ENCODE measurements at places on chromosomes 16 and 17. TPM values are rescaled to one million over a fixed set of nuclear protein-coding genes. Genes with fewer than 3 reads are reported as not detected.

GRCh38 chr17:59357219-59357697 is 25.8 kb downstream of the YPEL2 start:
- no peak for DNase-seq

DNA sequence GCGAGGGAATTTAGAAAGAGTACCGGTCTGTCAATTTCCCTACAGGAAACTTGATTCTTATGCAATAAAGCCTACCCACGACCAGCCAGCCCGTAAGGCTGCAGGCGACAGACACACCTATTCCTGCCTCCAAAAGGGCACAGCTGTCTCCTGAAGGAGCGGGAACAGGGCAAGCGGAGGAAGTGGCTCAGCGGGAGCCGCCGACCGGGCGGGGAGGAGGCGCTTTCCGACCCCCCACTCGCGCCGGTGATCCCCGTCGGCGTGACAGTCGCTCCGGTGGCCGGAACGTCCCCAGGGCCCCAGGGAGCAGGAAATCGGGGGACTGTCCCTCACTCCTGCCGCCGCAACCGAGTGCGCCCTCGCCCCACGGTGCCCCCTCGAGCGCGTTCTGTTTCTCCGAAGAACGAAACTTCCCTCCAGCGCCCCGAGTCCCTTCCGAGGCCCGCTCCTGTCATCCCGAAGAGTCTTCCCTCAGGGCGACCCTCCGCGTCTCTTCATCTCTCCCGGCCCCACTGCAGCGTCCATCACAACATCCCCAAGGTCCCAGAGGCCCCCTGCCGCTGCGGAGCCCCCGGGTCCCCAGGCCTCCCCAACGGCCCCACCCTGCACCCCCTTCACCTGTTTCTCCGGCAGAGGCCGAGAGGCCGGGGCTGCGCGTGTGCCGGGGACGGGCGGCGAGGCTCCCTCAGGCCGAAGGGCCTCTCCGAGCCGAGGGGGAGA is 421 bp downstream of the STAT3 start:
- DNase-seq: peak; percentile 48

DNA sequence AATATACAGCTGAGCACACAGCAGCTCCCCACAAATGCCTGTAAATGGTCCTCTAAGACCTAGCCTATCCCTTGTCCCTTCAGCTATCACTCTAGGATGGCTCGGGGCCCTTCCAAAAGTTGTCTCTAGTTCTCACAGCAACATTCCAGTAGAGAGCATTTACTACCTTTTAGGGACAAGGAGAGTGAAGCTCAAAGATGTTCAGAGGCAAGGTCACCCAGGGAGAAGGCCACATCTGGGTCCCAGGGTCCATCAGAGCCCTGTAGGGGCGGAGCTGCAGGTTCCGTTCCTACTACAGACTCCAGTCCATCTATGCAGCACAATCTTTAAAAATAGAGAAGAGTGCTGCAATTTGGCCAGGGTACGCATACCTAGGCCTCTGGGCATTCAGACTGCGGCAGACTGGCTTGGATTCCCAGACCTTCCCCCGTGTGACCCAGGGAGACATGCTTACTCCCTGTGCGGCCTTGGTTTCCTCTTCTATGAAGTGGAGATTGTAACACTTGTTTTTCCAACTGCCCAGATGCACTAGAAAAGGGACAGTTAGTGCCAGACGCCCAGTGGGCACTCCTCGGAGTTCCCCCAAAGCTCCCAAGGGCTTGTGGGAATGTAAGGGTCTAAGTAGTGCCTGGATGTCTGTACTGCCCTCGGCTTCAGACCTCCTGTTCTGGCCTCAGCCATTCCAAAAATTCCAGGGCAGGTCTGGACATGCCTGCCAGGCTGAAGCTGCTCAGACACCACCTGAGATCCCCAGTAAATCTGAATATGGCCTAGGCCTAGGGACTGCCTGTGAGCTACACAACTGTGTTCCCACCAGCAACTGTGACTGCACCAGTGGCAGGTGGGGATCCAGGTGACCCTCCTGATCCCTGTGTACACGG is 2.5 kb downstream of the SLC12A4 start:
- DNase-seq: no peak

DNA sequence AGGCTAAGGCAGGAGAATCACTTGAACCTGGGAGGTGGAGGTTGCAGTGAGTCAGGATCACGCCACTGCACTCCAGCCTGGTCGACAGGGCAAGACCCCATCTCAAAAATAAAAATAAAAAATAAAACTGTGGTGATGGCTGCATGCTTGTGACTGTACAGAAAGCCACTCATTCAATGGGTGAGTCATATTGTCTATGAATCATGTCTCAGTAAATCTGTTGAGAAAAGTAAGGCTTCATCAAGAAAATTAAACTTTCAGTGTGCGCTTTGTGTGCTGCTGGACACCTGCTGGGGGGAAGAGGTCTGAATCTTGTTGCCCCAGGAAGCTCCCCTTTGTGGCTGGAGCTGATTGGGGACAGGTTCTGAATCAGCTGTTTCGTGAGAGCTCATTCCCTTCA is 11.3 kb downstream of the NUBP1 start:
- no peak for DNase-seq

DNA sequence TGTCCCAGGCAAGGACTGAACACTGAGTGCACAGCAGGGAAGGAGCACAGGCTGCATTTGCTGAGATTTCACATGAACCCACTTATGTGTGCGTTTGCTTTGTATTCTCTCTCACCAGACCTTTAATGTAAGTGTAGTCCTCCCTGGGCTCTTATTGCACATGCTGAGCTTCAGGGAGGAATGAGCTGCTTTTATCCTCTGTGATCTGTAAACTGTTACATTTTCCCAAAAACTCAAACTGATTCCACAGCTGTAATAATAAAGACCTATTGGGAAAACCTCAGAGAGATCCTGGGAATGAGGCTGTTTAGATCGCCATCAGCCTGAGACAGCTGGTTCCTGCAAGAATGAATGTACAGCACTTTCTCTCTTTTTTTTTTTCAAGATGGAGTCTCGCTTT is 53.6 kb upstream of the ADORA2B start:
- DNase-seq: no peak

GPR142 gene
- total RNA-seq: not detected

SRL gene
- 0.37 TPM for total RNA-seq

DNA sequence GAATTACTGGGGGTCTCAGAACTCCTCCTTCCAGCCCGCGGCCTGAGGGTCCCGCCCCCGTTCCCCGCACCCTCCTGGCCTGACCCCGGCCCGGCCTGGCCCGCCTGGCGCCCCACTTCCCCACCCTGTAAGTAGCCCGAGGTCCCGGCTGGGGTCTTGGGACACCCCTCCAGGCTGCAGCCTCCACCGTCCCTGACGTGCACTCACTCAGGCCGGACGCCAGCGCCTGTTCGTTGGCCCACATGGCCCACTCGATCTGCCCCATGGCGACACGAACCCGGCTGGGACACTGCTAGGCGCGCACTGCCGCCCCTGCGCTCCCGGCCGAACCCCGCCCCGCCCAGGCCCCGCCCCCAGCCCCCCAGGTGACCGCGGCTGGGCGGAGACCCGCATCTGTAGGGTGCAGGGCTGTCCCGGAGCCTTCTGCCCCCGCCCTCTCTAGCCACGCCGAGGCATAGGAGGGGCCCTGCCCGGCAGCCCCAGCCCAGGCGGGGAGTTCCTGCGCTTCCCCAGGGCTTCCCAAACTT is at the start of gene CYBA:
Gene CYBA, minus strand, starts transcription at position 305 of the 527 bp plus-strand sequence. Its CDS starts 40 bp downstream, at position 265.
- DNase-seq: no peak

DNA sequence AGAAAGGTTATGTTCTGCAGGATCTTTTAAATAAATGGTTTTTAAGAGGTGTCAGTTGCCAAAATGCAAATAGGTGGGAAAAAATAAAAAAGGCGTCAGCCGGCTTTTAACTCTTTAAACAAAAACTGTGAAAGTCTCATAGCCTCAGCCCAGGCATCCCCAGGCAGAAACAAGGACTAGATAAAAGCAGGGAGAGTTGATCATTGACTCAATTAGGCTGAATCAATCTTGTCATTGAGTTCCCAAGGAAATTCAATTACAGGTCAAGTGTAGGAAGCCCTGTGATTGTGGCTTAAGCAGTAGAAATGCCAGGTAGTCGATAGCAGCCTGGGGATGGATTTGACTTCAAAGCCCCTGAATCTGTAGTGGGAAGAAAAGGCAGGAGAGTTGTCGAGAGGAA is 30.8 kb upstream of the GUCY2D start:
- no peak for DNase-seq

CA4 gene
- not detected for total RNA-seq

OR4D1 gene
- total RNA-seq: not detected

DNA sequence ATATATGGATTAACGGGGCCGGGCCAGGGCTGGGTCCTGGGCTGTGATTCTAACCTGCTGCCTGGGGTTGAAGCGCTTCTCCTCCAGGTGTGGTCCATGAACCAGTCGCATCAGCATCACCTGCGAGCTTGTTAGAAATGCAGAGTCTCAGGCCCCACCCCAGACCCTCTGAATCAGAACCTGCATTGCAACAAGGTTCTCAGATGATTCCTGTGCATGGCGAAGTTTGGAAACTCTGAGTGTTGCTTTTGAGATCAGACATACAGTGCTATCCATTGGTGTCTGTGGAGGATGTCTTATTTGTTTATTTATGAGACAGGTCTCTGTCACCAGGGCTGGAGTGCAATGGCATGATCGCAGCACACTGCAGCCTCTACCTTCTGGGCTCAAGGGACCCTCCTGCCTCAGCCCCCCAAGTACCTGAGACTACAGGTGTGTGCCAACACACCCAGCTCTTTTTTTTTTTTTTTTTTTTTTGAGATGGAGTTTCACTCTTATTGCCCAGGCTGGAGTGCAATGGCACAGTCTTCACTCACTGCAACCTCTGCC is 99.8 kb downstream of the PITPNC1 start:
- no peak for DNase-seq

- DNase-seq: no peak
Observed at GRCh38 chr17:70028978-70029767, 45.9 kb upstream of the KCNJ16 start.

LRRC37A gene
- 1.6 TPM for total RNA-seq

MT1G gene
- total RNA-seq: not detected

DNA sequence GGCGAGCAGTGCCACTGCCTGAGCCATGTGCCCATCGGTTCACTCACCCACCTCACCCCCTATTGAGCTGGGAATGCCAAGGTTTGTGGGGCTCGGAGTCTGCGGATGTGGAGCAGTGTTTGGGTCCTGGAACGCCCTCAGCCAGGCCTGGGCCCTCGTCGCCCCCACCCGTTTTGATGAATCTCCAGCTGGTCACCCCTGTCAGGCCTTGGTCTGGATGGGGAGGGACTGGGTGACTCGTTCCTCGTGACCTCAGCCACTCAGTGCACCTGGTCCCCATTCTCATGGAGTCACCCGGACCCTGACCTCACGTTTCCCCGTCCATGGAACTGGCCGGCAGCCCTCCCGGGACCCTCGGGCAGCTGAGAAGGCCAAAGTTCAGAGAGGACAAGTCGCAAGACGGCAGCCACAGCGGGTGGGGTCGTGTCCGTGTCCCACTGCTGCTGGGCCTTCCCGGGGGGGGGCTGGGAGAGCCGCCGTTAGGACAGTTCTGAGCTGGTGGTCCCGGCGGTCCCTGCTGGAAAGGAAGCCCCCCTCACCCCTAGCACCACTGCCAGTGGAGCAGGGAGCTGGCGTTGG is 23.2 kb downstream of the GSE1 start:
- DNase-seq: no peak

DNA sequence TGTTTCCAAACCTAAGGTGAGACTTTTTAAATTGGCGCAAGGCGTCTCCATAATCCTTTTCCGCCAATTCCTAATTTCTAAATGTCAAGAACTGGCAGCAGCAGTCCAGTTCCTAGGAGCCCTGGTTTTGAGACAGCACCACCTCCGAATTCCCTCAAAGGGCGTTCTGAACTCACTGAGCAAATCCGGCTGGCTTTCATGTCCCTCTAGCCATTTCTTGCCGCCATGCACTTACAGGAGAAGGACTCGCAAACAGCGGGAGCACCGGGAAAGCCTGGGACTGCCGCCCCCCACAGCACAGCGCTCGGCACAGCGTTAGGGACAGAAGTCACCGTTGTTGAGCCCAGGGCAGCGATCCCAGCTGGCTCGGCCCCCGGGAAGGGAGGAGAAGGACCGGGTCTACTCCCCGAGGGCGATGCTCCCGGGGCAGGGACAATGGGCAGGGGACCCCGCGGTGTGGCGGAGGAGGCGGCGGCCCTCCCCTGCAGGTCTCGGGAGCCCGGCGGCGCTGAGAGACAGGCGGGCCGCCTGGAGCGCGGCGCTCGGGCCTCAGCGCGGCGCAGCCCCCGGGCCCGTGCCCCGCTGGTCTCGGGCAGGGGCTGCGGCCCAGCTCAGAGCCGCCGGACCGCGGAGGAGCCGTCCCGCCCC is 545 bp downstream of the ARHGAP17 start:
- DNase-seq: peak; percentile 79

DNA sequence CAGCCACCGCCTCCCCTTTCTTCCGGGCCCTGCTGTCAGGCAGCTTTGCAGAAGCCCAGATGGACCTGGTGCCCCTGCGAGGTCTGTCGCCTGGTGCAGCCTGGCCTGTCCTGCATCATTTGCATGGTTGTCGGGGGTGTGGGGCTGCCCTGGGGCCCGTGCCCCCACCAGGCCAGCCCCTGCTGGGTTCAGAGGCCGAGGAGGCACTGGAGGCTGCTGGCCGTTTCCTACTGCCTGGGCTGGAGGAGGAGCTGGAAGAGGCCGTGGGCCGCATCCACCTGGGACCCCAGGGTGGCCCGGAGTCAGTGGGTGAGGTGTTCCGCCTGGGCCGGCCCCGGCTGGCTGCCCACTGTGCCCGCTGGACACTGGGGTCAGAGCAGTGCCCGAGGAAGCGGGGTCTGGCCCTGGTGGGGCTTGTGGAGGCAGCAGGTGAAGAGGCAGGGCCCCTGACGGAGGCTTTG is 5.5 kb upstream of the TGFB1I1 start:
- DNase-seq: no peak

DNA sequence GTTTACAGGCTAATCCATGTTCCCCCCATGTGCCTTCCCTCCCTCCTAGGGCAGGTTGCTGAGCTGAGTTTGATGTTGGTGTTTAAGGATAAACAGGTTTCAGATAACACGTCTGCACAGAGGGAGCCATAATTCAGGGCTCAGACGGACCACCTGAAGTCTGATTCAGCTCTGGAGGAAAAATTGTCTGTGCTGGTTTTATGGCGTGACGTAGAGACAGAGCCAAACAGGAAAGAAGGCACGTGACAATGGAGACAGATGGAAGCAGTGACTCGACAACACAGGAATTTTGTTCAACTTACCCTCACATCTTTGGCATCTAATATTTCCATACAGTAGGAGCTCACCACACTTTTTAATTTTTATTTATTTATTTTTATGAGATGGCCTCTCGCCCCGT is 10.7 kb upstream of the USP10 start:
- no peak for DNase-seq

CD300A gene
- not detected for total RNA-seq

GRCh38 chr17:15947976-15948752 is 3.2 kb downstream of the ADORA2B start:
- no peak for DNase-seq

GRCh38 chr17:3821101-3821500 is 20.1 kb upstream of the ITGAE start:
- no peak for DNase-seq

Data from G401 (cell line).